ENCODE measurements at places on chromosomes 7 and 10. TPM values are rescaled to one million over a fixed set of nuclear protein-coding genes. Genes with fewer than 3 reads are reported as not detected.

- H3K4me1 ChIP-seq = no peaks in the 10 kb centered on the region
- no peak overlapping the region for H3K4me3 ChIP-seq
- H3K27ac ChIP-seq = no peak overlapping the region
- DNase-seq = no peak
Observed at GRCh38 chr7:36448781-36449379, 59.2 kb downstream of the ANLN start.

Gene EGR2
- 0.83 TPM for total RNA-seq

GRCh38 chr10:112767156-112767555 is 182.9 kb upstream of the TCF7L2 start:
- H3K36me3 ChIP-seq = no peaks in the 10 kb centered on the region
- DNase-seq = no peak
- H3K4me3 ChIP-seq = no peak overlapping the region
- H3K4me1 ChIP-seq = no peaks in the 10 kb centered on the region
- H3K27me3 ChIP-seq = no peaks in the 10 kb centered on the region
- no peak overlapping the region for H3K27ac ChIP-seq

Gene SKAP2
- 7.9 TPM for total RNA-seq
